Hematopoietic multipotent progenitor cell treated with erythropoietin and hydrocortisone succinate and interleukin-3 and kit ligand, for 4 days (in vitro differentiated cells): ENCODE measurements at places on chromosomes 5 and 9.

DNA sequence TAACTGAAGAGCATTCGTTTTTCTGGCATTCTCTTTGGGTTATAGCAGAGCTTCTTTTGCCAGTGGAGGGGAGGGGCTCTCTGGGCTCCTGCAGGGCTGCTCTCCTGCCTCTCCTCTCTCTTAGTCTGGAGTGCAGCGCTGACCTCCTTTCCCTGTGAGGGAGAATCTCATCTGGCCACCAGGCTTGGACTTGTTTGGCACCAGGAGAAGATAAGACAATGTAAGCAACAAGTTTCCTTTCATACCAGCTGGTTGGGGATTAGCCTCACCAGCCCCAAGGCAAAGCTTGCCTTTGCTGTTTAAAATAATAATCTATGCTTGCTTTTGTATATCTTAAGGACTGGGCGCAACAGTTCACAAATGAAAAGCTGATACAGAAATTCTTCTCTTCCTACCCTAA lies 196.4 kb downstream of the TLE4 start:
- peak; percentile 2 for DNase-seq

- no peak for DNase-seq
These were observed 29.2 kb downstream of the SUSD1 start for GRCh38 chr9:112145886-112146285.

DNA sequence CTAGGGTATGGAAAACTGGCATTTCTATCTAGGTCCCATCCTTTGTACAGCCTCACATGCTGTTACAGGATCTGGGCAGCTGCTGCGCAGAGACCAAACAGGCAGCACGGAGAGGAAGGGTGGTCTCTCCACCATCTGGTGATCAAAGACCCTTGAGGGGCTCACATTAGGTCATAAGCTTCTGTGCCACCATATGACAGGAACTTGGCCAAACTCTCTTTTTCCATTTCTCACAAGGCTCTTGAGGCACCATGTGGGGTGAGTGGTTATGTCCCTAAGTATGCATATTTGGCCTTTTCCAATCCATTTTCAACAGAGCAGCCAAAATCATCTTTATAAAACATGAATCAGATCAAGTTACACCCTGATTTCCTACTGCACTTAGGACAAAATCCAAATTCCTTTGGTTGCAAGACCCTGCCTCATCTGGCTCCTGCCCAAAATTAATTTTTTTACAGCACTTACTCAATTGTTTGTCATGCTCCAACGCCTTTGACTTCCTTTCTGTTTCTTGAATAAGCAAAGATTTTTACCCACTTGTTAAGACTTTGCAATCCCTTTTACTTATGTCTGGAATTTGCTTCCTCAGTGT lies 730.0 kb downstream of the MAT2B start:
- DNase-seq: no peak

DNA sequence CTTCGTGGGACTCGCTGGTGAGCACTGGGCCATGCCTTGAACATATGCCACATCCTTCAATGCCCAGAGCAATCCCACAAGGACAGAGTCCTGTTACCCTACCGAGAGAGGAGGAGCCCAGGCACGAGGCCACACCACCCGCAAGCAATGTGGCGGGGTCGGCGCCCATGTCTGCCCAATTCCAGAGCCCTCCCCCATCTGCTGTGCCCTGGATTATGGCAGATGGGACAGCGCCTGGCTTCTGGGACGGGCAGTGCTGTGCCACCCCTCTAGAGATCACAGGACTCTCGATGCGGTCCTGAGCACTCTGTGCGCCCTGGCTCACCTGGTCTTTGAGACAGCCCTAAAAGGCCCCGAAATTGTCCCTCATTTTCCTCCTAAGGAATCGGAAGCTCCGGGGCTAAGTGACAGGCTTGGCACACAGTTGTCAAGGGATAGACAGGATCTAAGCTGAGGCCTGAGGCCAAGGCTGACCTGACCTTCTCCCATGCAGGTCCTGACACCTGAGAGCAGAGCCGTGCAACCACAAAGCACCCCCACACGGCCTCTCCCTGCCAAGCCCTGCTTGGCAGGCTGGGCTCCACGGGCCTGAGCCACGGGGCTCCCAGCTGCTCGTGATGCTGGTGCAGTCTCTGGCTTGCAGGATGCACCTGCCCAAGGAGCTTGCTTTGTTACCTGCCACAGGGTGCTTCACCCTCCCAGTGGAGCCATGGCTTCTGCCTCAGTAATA lies 48.8 kb downstream of the PRRT1B start:
- no peak for DNase-seq

DNA sequence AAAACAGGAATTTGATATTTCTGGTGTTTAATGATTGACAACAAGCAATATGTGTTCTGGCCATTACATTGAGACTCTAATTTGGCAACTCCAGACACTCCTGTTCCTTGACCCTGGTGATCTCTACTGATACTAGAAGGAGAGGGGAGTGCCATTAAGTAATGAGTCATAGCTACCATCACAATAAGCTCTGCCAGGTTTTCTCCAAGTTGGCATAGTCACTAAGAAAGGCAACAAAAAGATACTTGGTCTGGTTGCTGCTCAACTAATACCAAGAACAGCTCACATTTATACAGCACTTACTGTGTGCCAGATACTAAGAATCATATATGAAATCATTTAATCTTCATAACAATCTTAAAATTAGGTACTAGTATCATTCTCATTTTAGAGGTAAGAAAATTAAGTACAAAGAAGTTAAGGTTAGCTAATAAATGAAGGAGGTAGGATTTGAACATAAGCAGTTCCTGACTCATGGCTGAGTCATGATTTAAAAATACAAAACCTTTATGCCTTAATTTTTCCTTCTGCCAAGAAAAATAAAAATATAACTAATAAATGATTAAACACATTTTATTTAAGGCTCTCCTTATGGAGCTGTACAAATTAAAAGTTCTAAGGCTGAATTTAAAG lies 19.9 kb upstream of the PRXL2C start:
- DNase-seq: no peak

GRCh38 chr9:27528886-27529315 lies 713 bp downstream of the MOB3B start:
- DNase-seq: peak; percentile 57

DNA sequence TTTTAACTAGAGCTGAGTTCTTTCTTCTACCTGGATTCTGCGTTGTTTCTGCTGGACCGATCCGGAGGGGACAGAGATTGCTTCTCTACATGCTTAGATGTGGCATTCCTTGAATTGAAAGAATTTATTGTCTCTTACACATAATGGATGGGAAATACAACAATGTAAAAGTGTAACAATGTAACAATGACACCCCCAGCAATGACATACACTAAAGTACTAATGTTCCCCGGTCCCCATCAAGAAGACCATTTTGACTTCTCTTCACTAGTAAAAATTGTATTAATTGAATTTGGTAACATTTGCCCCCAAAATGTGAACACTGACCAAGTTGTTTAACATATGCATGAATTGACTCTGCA lies 760.2 kb downstream of the TAF11L14 start:
- no peak for DNase-seq

DNA sequence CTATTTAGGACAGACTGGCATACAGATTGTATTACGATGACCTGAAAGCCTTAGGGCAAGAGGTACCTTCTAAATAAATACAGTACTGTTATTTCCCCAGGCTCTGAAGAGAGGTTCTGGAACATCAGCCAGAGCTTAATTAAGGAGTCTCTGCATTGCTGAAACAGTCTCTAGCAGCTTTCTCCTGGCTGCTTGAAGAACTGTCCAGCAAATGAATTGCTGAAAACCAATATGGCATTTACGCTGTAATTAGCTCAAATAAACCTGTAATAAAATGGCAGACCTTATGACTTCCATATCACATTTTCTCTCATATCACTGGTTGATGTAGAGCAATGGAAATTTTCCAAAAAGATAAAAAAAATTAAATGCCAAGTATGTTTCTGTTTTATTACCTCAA lies 636.3 kb downstream of the GABRG2 start:
- DNase-seq: peak; percentile 0

DNA sequence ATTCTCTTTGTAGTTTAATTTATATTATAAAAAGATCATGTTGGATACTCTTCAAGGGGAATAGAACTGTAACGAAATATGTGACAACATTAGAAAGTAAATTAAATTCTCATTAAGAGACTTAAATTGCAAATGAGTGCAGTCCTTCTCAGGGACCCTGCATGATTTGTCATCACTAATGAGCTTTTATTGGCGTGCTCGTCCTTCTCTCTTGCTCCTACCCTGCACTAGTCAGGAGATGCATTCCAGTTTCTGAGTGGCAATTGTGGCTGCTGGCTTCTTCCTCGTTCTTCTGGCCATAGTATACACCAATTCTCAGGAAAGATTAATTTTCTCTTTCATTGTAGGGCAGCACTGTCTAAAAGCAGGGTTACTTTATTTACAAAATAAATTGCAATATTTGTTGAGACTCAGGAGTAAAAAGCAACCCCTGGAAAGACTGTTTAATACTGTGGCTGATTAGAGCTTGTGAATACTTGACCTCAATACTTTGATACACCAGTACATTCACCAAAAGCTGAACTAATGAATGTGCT lies 376.3 kb upstream of the CHD1 start:
- DNase-seq: no peak

- no peak for DNase-seq
These were observed 111.0 kb downstream of the CD180 start for GRCh38 chr5:67085616-67086015.

GRCh38 chr9:34989946-34990635 lies 546 bp downstream of the DNAJB5 start:
- peak; percentile 30 for DNase-seq

DNA sequence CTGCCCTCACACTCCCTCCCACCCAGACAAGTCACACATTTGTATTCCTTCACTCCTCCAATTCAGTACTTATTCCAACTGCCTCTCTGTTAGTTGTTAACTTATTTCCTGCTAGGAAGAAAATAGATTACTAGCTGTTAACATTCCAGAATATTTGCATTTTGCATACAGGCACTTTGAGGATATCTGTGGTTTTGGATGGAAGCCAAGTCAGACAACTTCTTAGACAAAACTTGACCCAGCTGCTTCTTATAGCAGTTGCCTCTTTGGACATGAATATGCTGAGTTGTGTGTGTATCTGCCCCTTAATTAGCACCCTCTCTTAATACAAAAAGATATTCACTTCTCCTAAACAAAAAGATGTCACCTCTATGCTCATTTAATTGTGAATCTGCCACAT lies 1280.6 kb upstream of the ACO1 start:
- peak; percentile 19 for DNase-seq

DNA sequence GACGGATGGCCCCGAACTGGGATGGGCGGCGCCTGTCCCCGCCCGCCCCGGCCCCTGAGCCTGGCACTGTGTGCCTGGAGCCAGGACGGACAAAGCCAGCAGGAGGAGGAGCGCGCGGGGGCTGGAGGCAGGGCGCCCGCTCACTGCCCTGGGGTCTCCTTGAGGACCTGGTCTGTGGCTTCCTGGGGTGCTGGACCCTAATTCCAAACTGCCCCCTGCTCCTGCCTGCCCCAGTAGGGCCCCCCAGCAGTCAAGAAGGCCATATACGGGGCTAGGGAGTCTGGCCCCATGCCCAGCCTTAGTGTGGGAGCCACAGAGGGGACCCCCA lies 29.2 kb upstream of the RXRA start:
- DNase-seq: no peak

GRCh38 chr5:119322948-119323537 lies 32.8 kb upstream of the TNFAIP8 start:
- DNase-seq: peak; percentile 51

GRCh38 chr9:28542928-28543327 lies 969.6 kb upstream of the C9orf72 start:
- DNase-seq: no peak
